ENCODE measurements at places on chromosomes 6 and 20. TPM values are rescaled to one million over a fixed set of nuclear protein-coding genes. Genes with fewer than 3 reads are reported as not detected.

SIRPB1 gene
- total RNA-seq: 14.8 TPM

LY6G5C gene
- total RNA-seq: 4.4 TPM

PEX3 gene
- 21.1 TPM for total RNA-seq

KLC4 gene
- total RNA-seq: 57.2 TPM

GRCh38 chr6:45947807-45948206 lies 67.9 kb downstream of the CLIC5 start:
- DNase-seq: no peak

- no peak for DNase-seq
Observed at GRCh38 chr6:18507561-18507960, 120.4 kb downstream of the RNF144B start.

DNA sequence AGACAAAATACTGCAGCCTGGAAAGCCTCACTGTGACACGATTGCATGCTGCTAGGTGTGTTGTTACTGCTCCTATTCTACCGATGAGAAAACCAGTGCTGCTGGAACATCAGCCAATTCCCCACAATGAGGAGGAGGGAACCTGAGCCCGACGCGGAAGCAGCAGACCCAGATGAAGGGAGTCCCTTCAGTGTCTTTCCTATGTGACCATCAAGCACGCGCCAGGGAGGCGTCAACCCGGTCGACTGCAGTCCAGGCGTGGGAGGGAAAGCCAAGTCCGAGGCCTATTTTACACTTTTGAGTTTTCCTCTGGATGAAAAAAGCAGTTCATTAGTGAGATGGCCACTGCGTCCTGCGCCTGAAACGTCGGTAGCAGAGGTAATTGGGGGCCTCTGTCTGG lies 63.3 kb downstream of the STK35 start:
- DNase-seq: no peak

- DNase-seq: no peak
Observed at GRCh38 chr6:111031151-111031550, 49.3 kb downstream of the RPF2 start.
